ENCODE measurements at places on chromosomes 5 and 9.
A peak's percentile ranks its signal among the peaks of the same experiment; 100 is the strongest.

DNA sequence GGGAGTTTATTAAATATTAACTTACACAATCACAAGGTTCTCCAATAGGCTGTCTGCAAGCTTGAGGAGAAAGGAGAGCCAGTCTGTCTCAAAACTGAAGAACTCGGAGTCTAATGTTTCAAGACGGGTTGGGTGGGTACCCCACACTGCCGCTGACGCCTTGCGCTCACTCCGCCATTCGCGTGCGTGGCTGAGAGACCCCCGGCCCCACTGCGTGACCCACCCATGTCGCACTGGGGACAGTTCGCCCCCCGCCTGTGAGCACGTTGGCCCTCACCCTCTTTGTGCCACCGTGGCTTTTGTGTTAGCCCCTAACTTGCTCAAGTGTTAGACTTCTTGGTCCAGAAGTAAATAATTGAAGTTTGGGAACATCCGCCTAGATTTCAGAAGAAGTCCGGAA is 270.0 kb upstream of the ITGA1 start:
- no peak for DNase-seq

GRCh38 chr9:116361547-116361946 is 208.0 kb downstream of the PAPPA start:
- DNase-seq, result no peak

- DNase-seq, result no peak
Measured at GRCh38 chr5:41519801-41520200, 9.4 kb upstream of the PLCXD3 start.

DNA sequence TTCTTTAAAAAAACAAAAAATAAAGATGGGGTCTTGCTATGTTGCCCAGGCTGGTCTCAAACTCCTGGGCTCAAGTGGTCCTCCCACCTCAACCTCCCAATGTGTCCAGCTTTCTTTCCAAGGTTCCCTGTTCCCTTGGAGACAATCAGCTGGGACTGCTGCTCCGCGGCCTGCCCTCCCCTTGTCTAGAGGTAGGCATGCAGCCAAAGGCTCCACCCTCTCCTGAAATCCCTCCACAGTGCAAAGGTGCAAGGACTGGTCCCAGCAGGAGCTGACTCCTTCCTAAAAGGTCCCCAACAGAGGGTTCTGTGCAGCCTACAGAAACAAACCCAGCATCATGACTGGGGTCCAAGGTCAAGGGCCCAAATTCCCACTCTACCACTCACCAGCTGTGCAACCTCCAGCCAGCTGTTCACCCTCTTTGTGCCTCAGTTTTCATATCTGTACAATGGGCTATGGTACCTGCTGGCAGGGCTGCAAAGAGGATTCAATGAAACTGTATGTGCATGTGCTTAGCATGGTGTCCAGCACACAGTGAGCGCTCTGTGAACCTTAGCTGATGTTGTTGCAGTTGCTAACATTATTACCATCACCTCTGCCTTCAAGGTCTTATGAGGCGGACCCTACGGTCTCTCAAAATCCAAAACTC is 47.5 kb downstream of the BARX1 start:
- DNase-seq, result no peak

- DNase-seq, result no peak
Measured at GRCh38 chr5:142929587-142929986, 159.4 kb downstream of the ARHGAP26 start.

DNA sequence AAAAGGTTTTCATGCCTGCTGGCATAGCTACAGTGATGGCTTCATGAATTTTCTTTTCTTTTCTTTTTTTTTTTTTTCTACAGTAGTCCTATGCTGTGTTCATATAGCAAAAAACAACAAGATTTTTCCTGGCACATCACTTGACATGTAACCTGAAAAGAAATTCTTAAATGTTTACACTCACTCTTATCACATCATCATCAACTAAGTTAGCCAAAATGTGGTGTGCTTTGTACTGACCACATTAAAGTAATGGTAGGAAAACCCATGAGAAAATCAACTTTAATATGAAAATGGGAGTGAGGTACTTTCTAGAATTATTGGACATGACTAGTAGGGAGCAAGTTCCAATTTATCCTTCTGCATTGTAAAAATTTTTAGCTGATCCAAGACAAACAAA is 146.7 kb downstream of the SSBP2 start:
- DNase-seq, result no peak

DNA sequence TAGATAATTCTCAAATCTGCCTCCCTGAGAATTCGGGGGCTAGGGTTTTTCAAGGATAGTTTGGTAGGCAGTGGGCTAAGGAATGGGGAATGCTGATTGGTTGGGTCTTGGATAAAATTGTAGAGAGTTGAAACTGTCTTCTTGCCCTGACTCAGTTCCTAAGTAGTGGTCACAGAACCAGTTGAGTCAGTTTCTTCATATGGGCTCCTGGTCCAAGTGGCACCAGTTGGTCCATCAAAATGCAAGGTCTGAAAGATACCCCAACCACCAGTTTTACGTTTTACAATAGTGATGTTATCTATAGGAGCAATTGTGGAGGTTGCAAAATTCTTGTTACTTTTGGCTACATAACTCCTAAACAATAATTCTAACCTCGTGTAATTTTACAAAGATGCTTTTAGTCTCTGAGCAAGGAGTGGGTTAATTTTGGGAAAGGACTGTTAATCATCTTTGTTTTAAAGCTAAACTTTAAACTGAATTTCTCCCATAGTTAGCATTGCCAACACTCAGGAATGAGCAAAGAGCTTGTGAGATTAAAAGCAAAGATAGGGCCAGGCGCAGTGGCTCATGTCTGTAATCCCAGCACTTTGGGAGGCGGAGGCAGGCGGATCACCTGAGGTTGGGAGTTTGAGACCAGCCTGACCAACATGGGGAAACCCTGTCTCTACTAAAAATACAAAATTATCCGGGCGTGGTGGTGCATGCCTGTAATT is 7.7 kb downstream of the CDK7 start:
- no peak for DNase-seq

DNA sequence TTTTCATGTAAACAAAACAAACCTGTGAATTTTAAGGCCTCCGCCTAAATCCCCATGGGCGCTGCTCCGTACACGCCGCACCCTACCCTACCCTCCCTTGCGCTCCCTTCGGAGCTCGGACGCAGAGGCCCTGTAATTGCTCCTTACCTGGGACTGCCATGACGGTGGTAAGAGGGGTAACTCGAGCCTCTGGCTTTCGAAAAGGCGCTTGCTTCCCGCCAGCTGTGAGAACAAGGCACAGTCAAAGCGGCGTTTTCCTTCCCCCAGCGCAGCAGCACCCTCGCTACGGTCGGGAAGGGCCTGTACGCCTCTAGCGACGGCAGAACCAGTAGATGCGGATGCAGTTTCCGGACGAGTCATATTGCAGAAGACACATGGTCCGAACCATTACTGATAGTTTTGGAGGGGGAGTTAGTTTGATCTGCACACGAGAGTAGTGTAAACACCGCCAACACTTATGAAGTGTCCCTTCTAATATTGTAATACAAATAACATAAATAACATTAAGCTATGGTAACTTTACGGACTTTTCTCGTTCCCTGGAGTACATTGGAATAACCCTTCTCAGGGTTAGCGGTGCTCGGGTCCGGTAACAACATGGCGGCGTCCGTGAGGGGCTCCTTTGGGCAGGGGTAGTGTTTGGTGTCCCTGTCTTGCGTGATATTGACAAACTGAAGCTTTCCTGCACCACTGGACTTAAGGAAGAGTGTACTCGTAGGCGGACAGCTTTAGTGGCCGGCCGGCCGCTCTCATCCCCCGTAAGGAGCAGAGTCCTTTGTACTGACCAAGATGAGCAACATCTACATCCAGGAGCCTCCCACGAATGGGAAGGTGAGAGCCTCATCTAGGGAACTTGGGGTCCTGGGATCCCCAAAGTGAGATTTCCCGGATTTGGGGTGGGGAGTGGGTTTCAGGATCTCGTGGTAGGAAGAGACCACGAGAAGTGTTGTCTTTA is at the start of the genes CWC27 and SREK1IP1:
Gene CWC27, plus strand, starts transcription at position 573 of the 955 bp plus-strand sequence. Its CDS starts 217 bp downstream, at position 790.
Gene SREK1IP1, minus strand, starts transcription at position 334 of the 955 bp plus-strand sequence. Its CDS starts 174 bp downstream, at position 160.
- peak; percentile 81 for DNase-seq

DNA sequence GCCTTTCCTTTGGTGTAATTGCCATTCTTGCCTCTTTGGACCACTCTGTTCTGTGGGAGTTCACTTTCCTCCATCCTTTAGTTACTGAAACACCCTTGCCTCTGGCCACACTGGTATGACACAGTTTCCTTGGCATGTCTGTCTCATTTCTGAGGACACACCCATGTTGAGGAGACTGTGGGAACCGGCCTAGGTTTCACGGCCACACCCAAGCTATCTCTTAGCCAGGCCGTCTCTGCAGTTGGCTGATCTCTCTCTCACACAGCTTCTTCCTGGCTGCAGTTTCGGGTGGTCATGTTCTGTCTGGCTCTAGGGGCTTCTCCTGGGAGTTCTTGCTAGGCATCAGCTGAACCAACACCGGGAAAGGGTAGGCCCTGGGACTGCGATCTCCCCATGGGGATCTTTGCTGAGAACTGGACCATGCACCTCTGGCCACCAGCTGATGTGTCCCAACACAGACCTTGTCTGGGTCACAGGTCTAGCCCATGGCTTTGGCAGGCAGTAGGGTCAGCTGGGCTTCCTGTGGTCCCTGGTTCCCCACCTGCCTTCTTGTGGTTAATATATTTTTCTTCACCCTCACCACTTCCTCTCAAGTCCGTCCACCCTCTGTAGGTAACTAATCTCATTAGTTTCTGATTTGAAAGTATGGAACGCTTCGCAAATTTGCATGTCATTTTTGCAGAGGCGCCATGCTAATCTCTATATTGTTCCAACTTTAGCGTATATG is 24.9 kb downstream of the ARHGEF37 start:
- peak; percentile 57 for DNase-seq

DNA sequence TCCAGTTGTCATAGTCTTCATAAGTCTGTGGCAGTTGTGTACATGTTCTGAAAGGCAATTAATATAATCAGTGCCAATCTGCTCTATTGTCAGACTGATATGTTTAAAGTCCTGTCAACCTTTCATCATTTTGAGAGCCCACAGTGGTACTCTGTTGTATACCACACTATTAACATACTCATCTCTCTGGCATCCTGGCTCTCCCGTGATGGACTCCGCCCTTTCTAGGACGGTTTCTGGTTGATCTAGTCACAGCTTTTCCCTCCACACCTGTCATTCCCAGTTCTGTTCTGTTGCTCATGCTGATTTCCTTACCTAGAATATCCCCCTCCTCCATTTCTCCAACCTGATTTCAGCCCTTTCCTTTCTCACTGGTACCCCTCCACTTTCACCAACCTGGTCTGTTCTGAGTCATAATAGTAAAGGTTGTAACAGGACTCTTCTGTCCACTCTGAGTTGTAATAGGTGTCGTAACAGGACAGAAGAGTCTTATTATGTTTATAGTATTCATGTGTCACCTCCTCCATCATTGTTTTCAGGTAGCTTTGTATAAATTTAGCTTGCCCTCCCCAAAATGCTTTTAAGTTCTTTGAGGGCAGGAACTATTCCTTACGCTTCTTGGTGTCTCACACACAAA is 4.1 kb downstream of the PTCD2 start:
- DNase-seq, result no peak

GRCh38 chr9:14383294-14383693 is 69.4 kb upstream of the NFIB start:
- DNase-seq, result no peak

GRCh38 chr9:16516891-16517290 is 353.6 kb downstream of the BNC2 start:
- DNase-seq, result no peak

- DNase-seq, result no peak
Measured at GRCh38 chr9:124386201-124386600, 29.0 kb downstream of the PSMB7 start.

DNA sequence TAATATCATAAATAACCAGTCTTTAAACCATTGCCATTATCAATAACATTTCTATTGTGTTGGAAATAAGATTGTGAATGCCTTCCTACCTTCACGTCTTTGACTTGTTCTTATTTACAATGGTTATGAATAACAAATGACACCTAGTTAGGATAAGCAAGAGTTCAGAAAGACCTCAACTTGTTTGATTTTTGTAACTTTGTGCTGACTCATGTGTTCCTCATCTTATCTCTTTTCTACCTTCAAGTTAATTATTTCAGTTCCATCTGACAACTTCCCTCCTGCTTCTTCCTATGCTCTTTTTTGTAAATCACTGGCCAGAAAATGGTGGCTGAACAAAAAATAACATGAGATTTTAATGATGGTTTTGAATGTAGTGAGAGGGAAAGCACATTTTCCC is 538.5 kb upstream of the TUSC1 start:
- DNase-seq, result no peak

DNA sequence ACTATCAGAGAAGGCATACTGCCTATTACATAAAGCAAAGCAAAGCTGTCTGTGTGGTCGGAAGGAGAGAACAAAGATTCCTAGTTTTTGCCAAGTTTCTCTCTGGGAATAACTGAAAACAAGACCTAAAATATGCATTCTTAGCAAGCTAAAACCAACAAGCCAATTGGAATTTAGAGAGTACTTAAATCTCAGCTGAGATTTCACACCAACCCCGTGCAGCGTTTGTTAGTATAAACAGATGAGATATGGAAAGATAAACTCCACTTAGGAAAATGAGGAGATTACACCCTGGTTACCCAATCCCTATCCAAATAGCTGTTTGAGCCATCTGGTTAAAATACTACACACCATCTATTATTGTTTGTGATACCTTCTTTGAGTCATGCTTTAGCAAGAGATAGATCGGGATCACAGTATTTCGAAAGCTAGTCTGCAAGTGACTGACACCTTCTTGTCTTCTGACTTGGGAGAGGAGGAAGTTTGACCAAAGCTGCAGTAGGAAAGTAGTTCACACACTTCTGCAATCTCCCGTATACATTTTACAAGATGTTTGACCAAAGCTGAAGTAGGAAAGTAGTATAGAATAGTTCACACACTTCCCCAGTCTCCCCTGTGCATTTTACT is 18.2 kb downstream of the FAF2 start:
- peak; percentile 46 for DNase-seq

GRCh38 chr5:21623831-21624230 is 1229.3 kb downstream of the CDH12 start:
- DNase-seq, result no peak

GRCh38 chr9:86187121-86187520 is 72.3 kb downstream of the C9orf153 start:
- DNase-seq, result no peak

GRCh38 chr5:126189862-126190261 is 233.3 kb upstream of the GRAMD2B start:
- no peak for DNase-seq

- no peak for DNase-seq
Measured at GRCh38 chr5:163330723-163331668, 106.4 kb upstream of the CCNG1 start.

- DNase-seq, result no peak
Measured at GRCh38 chr5:112737070-112737462, 619 bp upstream of the APC start.

- no peak for DNase-seq
Measured at GRCh38 chr9:93265972-93266371, 82.0 kb downstream of the WNK2 start.

- no peak for DNase-seq
Measured at GRCh38 chr5:33336891-33337636, 103.7 kb upstream of the TARS1 start.

- no peak for DNase-seq
Measured at GRCh38 chr5:34712565-34712964, 56.4 kb downstream of the RAI14 start.

DNA sequence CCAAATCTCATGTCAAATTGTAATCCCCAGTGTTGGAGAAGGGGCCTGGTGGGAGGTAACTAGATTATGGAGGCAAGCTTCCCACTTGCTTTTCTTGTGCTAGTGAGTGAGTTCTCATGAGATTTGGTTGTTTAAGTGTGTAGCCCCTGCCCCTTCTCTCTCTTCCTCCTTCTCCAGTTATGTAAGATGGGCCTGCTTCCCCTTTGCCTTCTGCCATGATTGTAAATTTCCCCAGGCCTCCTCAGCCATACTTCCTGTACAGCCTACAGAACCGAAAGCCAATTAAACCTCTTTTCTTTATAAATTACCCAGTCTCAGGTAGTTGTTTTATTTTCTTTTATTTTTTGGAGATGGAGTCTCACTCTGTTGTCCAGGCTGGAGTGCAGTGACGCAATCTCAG is 18.2 kb upstream of the TXNDC8 start:
- DNase-seq, result no peak
